ENCODE measurements at places on chromosomes 12 and 14. TPM values are rescaled to one million over a fixed set of nuclear protein-coding genes. Genes with fewer than 3 reads are reported as not detected.

DNA sequence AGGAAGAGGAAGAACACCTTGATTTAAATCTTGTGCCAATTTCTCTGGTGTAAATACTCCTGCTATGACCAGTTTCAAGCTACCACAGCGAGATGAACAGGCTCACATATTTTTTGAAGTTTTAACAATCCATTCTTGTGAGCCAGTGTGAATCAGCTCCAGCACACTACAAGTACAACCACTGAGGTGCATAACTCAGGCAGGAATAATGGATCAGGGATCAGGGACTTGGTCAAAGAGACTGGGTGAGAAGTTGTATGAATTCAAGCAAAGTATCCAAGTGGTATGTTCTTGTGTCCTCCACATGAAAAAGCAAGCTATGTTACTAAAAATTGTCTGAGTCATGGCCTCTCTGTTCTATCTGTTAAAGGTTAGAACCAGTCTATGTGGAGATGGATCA is 35.2 kb upstream of the KITLG start:
- H3K27me3 ChIP-seq: no peaks in the 10 kb centered on the region
- H3K27ac ChIP-seq: no peak overlapping the region
- DNase-seq: no peak
- no peaks in the 10 kb centered on the region for H3K4me1 ChIP-seq

GRCh38 chr12:106519607-106520021 is 63.2 kb upstream of the RFX4 start:
- no peak overlapping the region for H3K27ac ChIP-seq
- no peak for DNase-seq
- H3K36me3 ChIP-seq: no peaks in the 10 kb centered on the region
- H3K27me3 ChIP-seq: no peaks in the 10 kb centered on the region
- H3K4me3 ChIP-seq: no peak overlapping the region

DNA sequence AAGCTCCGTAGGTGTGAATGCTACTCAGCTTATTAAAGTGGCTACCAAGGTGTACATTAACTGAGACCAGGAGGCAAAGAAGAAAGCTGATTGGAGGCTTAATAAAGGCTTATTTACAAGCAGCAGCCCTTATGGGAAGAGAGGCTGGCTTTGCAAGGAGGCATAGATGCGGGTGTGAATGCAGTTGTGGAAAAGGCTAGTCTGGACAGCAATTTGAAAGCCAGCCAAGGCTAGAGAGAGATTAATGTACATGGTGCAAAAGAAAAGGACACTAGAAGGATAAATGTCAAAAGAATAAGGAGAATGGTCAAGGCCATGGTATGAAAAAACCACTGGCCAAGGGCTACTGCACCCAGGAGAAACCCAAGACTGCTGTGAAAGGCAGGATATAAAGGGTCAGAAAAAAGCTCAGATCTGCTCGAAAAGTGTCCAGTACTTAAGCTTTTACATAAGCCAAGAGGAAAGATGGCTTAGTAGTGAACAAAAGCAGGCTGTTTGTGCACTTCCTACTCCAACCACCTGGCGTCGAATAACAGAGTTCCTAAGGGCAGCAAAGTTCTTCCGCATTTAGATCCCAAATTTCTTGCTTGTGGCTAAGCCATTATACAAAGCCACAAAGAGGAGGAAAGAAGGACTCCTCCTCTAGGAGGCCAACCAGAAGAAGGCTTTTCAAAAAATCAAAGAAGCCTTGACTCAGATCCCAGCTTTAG is 24.0 kb downstream of the KLRK1 start:
- DNase-seq: no peak
- peaks cover 52% of the 10 kb centered on the region for H3K4me1 ChIP-seq
- peaks cover 31% of the 10 kb centered on the region for H3K36me3 ChIP-seq
- no peaks in the 10 kb centered on the region for H3K27me3 ChIP-seq
- no peak overlapping the region for H3K4me3 ChIP-seq
- H3K27ac ChIP-seq: no peak overlapping the region

- no peaks in the 10 kb centered on the region for H3K4me1 ChIP-seq
- H3K36me3 ChIP-seq: no peaks in the 10 kb centered on the region
Measured at GRCh38 chr12:43143278-43143677, 408.7 kb downstream of the ADAMTS20 start.

- H3K4me1 ChIP-seq: no peaks in the 10 kb centered on the region
- H3K36me3 ChIP-seq: no peaks in the 10 kb centered on the region
- no peaks in the 10 kb centered on the region for H3K27me3 ChIP-seq
- DNase-seq: no peak
Measured at GRCh38 chr14:97554597-97554996, 757.4 kb downstream of the VRK1 start.

- no peaks in the 10 kb centered on the region for H3K36me3 ChIP-seq
- no peaks in the 10 kb centered on the region for H3K4me1 ChIP-seq
- no peak for DNase-seq
- H3K27me3 ChIP-seq: no peaks in the 10 kb centered on the region
- no peak overlapping the region for H3K27ac ChIP-seq
- H3K4me3 ChIP-seq: no peak overlapping the region
Measured at GRCh38 chr14:85010186-85010585, 519.8 kb upstream of the FLRT2 start.

- no peaks in the 10 kb centered on the region for H3K4me1 ChIP-seq
- H3K36me3 ChIP-seq: no peaks in the 10 kb centered on the region
- DNase-seq: no peak
- H3K4me3 ChIP-seq: no peak overlapping the region
- H3K27ac ChIP-seq: no peak overlapping the region
Measured at GRCh38 chr14:92484132-92484823, 29.3 kb upstream of the RIN3 start.

DNA sequence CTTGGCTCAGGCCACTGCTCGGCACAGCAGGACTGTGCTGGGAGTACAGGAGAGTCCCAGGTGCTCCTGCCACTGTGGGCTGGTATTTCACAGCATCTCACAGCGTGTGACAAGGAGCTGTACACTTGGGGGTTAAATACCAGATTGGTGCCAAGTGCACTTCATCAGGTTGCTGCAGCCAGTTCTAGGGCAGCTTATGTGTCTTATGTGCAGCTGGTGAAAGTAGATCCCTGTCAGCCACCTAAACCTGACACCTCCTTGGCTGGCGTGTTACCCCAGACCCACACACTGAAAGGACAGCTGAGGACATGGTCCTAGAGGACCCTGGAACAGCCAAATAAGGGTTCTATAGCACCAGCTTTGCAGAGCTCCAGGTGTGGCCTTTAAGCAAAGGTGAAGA is 18.9 kb downstream of the PLEKHH1 start:
- DNase-seq: no peak
- H3K27me3 ChIP-seq: no peaks in the 10 kb centered on the region
- H3K36me3 ChIP-seq: no peaks in the 10 kb centered on the region
- H3K4me3 ChIP-seq: no peak overlapping the region
- H3K27ac ChIP-seq: no peak overlapping the region

DNA sequence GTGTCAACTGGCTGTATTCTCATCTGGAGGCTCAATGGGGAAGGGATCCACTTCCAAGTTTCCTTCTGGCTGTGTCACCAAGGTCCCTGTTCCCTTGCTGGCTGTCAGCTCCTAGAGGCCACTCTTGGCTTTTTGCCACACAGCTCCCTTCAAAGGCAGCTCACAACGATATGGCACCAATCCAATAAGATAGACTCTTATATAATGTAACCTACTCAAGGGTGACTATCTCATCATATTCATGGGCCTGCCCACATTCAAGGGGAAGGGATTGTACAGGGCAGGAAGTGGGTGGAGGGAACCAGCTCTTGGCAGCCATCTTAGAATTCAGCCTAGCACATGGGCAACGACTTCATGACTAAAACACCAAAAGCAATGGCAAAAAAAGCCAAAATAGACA is 98.7 kb upstream of the PLXNC1 start:
- H3K27me3 ChIP-seq: peaks cover 37% of the 10 kb centered on the region
- no peaks in the 10 kb centered on the region for H3K36me3 ChIP-seq
- H3K27ac ChIP-seq: no peak overlapping the region
- no peak overlapping the region for H3K4me3 ChIP-seq
- DNase-seq: no peak

DNA sequence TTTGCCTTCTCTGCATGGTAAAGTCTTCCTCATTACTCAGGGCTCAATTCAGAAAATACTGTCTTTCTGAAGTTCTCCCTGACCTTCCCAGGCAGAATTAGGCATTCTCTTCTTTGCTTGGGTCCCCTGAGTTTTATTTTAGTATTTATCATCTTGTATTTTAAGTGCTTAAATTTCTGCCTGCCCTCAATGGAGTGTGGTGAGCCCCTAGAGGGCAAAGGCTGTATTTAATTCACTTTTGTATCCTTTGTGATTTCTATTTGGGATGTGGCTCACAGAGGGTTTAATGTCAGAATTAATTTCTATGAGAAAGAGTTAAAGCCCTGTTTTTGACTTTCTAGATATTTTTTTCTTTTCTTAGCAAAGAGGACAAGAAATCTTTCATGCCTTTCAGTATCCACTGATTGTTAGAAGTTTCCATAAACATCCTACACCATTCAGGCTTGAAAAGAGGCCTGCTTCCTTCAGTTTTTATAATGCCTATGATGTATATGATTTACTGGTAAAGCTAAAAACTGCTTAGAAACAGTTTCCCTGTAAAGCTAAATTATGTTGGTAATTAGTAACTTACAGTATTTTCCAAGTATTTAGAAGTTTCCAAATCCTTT is 55.6 kb upstream of the PTPRB start:
- H3K36me3 ChIP-seq: peaks cover 10% of the 10 kb centered on the region
- no peak overlapping the region for H3K4me3 ChIP-seq
- no peak overlapping the region for H3K27ac ChIP-seq
- no peaks in the 10 kb centered on the region for H3K27me3 ChIP-seq

The PIWIL1 gene
- total RNA-seq: not detected

All from Calu3 (cell line).